NCI-H1048 (cell line): ENCODE measurements at places on chromosomes 13 and 19.

DNA sequence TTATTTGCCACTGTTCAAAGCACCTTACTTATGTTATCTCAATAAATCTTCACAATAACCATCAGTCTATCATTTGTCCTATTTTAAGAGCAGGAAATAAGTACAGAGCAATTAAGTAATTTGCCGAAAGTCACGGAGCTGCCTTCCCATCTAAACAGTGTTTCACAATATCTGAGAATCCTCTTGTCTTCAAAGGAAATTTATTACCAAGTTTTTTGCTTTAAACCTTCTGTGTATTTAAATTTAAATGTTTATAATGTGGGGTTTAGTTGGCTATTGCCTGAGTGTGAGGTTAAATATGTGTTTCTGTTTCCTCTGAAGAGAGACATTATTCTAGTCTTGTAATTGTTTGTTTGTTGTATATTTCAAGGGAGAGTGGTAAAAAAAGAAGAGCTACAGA, 633.1 kb downstream of the EFNB2 start:
- no peak for DNase-seq

GRCh38 chr19:6821639-6822310, 49.3 kb downstream of the VAV1 start:
- no peak for DNase-seq

- no peak for DNase-seq
Measured at GRCh38 chr19:1691589-1692290, 39.3 kb upstream of the TCF3 start.

DNA sequence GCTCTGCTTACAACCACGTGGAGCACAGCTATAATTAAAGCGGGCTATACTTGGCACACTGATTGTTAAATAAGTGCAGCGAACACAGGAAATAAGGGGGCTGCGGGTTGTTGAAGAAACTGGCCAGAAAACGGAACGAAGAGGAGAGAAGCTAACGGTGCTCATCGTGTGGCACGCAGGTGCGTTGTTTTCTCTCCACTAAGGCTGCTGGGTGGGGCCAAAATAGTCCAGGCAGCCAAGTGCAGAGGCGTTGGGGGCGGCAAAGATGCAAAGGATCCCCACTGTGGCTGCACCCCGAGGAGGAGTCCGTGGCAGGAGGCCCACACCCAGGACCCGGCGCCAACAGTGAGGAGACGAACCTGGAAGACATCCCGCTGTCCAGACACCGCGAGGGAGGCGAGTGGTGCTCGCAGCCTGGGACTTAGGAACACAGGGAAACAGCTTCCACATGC, 8.1 kb upstream of the ARL11 start:
- DNase-seq, result no peak

DNA sequence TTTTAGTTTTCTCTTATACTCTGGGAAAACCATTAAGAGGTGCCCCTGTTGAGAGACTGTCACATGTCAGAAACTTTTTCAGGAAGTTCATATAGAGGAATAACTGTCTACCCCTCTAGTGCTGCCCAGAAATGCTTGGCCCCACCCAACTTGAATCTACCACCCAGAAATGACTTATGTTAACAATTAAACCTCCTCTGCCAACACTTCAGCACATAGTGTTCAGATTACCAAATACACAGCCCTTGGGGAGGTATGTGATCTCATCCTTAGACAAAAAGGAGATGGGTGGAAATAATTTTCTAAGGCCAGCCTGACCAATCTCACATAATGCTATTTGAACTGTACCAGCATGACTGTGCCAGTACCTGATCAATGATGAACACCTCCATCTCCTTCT, 35.6 kb downstream of the CCDC169 start:
- no peak for DNase-seq

DNA sequence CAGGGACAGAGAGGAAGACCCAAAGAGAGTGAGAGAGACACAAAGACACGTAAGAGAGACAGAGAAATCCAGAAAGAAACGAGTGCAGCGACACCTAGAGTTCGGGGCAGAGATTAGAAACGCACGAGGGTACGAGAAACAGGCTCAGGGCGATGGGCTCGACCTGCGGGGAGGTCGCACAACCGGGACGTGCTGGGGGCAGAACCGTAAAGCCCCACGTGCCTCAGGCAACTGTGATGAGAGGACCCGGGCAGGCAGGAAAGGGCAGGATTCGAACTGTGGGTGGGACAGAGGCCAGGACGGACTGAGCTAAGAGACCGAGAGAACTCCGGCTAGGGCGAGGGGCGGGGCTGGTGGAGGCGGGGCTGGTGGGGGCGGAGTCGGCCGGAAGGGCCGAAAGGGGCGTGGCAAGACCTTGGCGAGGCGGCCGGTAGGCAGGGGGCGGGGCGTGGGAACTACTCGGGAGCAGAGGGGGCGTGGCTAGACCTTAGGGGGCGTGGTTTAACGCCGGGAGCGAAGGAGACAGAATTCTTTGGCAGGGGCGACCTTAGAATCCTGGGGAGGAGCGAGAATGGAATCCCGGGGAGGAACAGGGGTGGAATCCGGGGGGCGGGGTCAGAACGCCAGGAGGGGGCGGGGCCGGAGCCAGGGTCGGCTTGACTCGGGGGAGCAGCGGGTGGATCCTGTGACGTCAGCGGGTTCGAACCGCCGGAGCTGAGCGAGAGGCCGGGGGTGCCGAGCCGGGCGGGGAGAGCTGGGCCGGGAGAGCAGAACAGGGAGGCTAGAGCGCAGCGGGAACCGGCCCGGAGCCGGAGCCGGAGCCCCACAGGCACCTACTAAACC, at the start of gene NECTIN2:
TSS of gene NECTIN2 (plus strand) at position 686 of the 843 bp plus-strand sequence. CDS start 229 bp downstream, outside the sequence.
- DNase-seq, result peak; percentile 93

GRCh38 chr13:20359335-20359734, 127.2 kb upstream of the GJB6 start:
- no peak for DNase-seq

- DNase-seq, result no peak
Measured at GRCh38 chr13:30504081-30504480, 38.3 kb upstream of the HMGB1 start.

GRCh38 chr13:111614009-111614408, 293.6 kb downstream of the TEX29 start:
- no peak for DNase-seq
